Fibroblast of skin of left quadriceps (primary cell): ENCODE measurements at places on chromosomes 1 and 21.

DNA sequence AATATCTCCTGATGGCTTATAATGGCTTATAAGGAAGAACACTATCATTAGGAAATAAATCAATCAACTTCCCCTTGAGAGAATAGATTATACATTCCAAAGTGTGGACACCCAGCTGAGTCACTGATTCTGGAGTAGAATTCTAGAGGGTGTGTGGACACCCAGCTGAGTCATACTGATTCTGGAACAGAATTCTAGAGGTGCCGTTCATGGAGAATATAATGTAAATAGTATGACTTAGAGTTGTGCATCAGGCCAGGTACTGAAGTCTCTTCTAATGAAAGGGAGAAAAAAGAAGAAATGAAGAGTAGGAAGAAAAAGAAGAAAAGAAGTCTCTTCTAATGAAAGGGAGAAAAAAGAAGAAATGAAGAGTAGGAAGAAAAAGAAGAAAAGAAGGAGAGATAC is 2.4 kb upstream of the USP33 start:
- peak; percentile 42 for DNase-seq

GRCh38 chr1:159007726-159008125 is 2.0 kb upstream of the IFI16 start:
- DNase-seq: no peak

GRCh38 chr1:54952950-54953718 is 27.3 kb upstream of the TMEM61 start:
- no peak for DNase-seq

GRCh38 chr1:198157847-198158725 is 1.3 kb downstream of the NEK7 start:
- no peak for DNase-seq

DNA sequence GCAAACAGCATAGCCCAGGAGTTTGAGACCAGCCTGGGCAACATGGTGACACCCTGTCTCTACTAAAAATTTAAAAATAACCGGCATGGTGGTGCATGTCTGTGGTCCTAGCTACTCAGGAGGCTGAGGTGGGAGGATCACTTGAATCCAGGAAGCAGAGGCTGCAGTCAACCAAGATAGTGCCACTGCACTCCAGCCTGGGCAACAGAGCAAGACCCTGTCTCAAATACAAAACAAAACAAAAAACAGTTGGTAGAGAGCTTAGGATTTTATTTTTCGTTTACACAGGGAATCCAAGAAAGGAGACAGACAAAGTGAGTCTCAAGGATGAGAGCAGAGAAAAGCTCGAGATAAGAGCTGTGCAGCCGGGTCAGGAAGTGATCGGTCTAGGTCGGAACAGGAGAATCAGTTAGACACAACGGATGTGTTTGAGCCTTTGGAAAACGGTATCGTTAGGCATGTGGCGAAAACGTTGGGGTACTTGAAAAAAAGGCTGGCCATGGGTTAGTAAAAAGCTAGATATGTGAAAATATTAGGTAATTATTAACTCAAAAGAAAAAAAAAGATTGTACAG is 1.7 kb upstream of the MIB2 start:
- DNase-seq: no peak

DNA sequence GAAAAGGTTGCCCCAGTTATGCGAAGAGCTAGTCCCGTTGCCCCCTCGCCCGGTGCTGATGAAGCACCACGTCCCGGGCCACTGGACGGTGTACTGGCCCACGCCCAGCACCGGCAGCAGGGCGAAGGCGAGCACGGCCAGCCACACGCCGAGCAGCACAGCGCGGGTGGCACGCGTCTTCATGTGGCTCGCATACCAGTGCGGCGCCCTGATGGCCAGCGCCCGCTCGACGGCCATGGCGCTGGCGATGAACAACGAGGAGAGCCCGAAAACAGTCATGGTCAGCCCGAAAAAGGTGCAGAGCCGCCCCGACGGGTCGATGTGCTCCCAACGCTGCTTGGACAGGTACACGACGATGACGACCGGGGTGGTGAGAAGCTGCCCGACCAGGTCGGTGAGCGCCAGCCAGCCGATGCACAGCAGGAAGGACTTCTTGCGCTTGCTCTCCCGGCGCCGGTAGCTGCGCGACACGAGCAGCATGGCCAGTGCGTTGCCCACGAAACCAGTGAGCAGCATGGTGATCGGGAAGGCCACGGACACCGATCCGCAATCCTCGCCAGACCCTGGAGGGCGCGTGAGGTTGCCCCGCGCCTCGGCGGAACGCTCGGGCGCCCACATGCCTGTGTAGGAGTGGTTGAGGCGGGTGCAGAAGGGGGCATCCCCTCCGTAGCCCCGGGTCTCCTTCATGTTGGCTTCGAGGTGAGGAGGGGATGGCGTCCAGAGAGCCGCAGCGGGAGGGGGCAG is 553 bp downstream of the PTGER3 start:
- no peak for DNase-seq

DNA sequence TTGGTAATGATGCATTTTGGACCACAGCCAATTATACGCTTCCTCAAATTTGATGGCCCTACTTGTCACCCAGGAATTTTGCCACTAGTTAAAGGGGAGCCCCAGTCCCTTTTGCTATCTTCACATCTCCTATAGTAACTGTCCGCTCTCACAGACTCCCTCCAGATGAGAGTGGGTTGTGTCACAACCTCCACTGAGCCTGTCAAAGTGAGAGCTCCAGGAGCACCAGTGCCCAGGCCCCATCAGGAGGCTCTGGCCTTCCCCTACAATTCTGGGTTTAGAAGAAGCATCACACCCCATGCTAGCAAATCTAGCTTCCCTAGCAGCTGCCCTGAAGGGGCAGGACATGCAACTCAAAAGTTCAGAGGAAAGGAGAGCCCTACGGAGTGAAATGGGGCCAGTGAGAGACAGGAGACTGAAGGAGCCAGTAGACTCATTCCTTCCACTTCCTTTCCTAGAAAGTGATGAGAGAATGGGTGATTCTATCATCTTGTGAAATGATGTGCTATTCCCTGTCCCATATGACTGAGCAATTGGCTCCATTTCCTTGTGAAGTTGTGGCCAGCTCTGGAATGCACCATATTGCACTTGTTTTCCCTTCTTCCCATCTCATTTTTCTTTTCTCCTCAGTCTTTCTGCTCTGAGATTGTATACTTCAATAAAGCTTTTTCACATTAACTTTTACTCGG is 541.3 kb downstream of the DPYD start:
- DNase-seq: peak; percentile 72

GRCh38 chr1:17606826-17607440 is 67.4 kb downstream of the ARHGEF10L start:
- DNase-seq: peak; percentile 31
